ENCODE measurements at places on chromosomes 1 and 21. TPM values are rescaled to one million over a fixed set of nuclear protein-coding genes. Genes with fewer than 3 reads are reported as not detected.

GRCh38 chr21:34262469-34262845, 101.3 kb upstream of the KCNE2 start:
- no peak for DNase-seq

Gene OR2L3
- not detected for total RNA-seq

- peak; percentile 65 for DNase-seq
These were observed 10.3 kb downstream of the LMNA start for GRCh38 chr1:156124557-156125483.

DNA sequence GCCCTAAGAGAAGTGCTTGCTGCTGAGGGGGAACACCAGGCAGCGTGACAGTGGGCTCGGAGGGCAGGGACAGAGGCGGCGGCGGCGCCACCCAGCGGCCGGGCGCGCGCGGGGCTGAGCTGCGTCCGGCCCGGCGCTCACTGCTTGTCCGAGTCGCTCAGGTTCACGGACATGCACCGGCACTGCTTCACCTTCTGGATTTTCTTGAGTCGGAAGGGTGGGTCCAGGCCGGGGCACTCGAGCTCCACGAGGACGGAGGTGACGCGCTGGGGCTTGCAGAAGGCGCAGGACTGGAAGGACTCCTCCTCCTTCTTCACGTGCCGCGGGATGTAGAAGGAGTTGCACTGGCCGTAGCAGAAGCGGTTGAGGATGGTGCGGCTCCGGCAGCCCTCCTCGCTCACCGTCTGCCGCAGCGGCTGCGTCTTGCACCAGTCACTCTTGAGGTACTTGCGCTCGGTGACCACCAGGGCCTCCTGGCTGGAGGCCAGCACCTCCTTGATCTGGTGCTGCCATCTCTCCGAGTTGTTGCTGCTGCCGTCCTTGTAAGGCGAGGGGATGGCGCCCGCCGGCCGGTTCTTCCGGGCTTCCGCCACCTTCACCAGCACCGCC, 119.0 kb downstream of the GREM2 start:
- DNase-seq: peak; percentile 16

Gene ORC1
- total RNA-seq: 0.29 TPM

DNA sequence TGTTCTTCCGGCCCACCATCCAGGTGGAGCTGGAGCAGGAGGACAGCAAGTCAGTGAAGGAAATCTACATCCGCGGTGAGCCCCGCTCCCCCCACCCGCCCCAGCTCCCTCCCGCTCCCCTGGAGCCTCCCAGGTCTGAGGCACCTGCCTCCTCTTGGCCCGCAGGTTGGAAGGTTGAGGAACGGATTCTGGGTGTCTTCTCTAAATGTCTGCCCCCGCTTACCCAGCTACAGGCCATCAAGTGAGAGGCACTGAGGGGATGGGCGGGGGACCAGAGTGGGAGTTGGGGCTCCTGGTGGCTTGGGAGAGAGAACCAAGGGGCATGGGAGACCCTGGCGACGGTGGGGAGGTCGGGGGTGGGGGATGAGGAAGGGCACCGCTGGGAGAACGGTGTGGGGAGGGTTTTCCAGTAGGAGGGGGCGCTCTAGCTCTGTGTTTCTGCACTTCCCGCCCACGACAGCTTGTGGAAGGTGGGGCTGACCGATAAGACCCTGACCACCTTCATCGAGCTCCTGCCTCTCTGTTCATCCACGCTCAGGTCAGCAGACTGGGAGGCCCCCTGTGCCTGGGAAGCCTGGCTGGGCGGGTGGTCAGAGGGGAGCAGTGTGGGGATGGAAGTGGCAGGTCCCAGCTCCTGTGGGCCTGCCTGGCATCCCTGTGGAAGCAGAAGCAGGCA, 4.2 kb downstream of the LRRC71 start:
- DNase-seq: no peak

DNA sequence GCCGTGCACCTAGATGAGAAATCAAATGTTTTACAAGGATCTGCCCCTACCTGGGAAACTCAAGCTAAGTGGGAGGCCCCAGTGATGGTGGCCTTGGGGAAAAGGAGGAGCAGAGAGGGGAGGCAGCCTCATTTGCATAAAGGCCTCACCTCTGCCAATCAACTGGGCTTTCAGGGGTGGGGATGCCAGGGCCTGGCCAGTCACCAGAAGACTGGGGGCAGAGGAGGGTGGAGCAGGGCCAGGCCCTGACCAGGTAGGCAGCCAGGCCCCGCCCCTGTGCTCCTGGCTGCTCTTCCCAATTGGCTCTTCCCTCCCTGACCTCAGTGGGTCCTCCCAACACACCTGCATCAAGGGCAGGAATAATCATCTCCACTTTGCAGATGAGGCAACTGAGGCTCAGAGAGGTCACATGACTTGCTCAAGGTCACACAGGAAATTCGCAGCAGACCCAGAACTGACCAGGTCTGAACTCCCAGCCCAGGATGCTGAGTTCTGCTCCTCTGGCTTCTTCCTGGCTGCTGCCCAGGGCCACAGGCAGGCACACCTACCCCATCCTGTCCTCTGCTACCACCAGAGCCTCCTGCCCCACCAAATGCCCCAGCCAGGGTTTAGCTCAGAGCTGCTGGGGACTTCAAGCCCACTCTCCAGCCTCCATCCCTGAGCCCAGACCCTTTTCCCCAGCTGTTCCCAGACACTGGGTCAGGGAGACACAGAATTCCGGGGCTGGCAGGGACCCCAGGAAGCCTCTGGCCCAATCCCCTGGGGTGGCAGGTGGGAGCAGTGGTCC, 677.9 kb downstream of the MATN1 start:
- no peak for DNase-seq

Gene MROH9
- not detected for total RNA-seq

GRCh38 chr1:204294357-204294756, 65.4 kb downstream of the PLEKHA6 start:
- DNase-seq: peak; percentile 77

Gene AHCYL1
- total RNA-seq: 49.6 TPM

GRCh38 chr1:156245451-156246232, 2.2 kb downstream of the PAQR6 start:
- DNase-seq: peak; percentile 62

GRCh38 chr1:61873581-61873980, 131.3 kb downstream of the PATJ start:
- no peak for DNase-seq

DNA sequence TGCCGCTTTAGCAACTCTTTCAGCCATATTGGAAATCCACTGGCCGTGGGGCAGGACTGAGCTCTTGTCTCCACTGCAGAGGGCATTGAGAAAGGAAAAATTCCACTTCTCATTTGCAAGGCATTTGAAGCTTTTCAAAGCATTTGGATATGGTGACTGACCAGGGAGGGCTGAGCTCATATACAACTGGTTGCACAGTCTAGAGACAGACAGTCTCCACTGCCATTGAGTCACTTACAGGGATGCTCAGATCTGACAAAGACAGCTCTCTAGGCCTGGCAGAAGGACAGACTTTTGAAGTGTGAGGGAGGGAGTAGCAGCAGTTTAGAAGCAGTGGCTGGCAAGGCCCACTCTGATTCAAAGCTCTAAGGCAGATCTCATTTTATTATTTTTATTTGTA, 24.2 kb downstream of the NCF2 start:
- no peak for DNase-seq

- no peak for DNase-seq
These were observed 5.9 kb downstream of the CDC14A start for GRCh38 chr1:100358210-100358609.

DNA sequence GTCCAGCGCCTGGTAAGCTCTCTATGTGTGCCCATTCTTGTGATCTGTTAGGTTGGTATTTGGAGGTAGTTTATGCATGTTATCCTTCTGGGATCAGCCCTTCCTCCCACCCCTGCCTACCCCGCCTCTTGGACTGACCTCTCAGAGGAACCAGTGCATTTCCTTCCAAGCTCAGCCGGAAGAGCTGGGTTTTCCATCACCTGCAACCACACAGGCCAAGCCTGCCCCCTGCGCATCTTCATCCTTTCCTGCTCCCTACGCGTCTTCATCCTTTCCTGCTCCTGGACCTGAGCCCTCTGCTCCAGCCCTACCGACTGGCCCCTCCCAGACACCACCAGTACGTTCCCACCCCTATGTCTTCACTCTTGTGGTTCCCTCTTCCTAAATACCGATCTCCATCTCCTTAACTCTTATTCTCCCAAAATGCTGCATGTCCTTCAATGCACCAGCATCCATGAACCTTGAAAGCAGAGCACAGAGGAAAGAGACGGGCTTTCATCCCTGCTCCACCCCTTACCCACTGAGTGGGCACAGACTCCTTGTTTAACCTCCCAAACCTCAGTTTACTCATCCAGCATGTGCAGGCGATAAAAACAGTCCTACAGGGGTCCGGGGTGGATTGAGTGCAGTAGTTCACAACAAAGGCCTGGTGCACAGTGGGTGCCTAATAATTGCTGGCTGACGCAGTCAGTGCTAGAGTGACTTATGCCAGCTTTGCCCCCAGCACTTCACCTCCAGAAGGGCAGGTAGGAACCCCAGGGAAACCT, 526.3 kb downstream of the MATN1 start:
- no peak for DNase-seq

Gene PCBP3
- 4.9 TPM for total RNA-seq

GRCh38 chr1:23537296-23537973, 6.4 kb upstream of the E2F2 start:
- no peak for DNase-seq

DNA sequence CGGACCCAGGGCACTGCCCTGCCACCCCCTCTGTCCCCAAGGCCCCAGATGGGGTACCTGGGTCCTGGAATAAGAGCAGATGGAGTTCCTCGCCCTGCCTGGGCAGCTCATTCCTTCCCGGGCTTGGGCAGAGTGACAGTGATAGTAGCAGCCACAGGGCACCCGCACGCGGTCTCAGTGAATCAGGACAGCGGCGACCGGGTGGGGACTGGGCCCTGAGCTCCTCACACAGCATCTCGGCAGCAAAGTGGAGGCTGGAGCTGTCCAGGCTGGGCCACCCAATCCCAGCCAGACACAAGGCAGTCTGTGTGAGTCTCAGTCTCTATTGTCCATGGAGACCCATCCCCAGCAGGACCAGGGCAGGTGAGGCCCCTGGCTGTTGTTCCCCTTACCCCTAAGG, 37.4 kb upstream of the CCDC27 start:
- no peak for DNase-seq

Gene SPRR1B
- total RNA-seq: not detected

GRCh38 chr1:118659646-118660045, 328.5 kb downstream of the TBX15 start:
- no peak for DNase-seq

Gene PCSK9
- total RNA-seq: not detected

Gene DAB1
- total RNA-seq: 3.5 TPM

Gene RGS2
- 49.0 TPM for total RNA-seq

DNA sequence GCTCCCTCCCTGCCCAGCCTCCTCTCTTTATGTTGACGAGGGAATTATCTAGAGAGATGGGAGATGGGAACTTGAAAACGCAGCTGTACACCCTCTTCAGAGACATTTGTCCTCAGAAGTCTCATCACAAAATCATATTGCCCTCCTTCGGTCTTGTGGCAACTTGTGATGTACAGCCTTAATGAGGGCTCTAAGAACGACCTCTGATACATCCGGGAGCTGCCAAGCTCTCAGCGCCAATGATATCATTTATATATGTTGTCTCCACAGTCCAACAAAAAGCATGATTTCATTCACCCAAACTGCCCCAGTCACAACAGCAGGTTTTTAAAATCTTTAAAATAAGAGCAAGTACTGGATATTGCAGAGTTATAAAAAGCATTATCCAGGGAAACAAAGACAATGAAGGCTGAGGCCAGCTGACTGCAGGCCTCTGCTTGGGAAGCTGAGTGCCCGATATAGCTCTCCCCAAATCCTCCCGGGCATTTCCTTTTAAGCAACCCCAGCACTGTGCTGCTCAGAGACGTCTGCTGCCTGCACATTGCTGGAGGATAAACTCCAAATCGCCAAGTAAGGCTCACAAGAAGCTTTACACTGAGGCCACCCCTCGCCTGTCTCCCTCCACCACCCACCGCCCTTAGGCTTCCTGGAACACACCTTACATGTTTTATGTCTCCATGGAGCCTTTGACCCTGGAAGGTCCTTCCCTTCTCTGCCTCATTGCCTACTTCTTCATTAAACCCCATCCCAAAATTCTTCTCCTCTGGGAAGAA, 236.1 kb downstream of the C1orf94 start:
- no peak for DNase-seq

DNA sequence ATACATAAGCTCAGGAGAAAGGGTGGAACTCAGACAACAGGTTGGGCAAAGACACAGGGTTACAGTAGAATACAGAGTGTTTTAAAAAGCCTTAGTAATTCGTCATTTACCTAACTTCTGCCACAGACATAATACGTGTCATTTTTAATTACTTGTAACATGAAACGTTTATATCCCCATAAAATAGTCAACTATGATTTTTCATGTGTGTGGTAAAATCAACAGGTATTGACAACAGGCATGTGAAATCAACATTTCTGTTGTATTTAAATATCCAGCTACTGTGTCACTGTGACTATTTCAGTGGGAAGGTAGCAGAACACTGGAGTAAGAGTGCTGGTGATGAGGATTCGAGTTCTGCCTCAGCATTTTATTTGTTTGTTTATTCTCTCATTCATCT, 5.7 kb downstream of the FAM163A start:
- no peak for DNase-seq

GRCh38 chr1:215710036-215710898, 143.2 kb downstream of the KCTD3 start:
- DNase-seq: no peak

Gene ETV3L
- not detected for total RNA-seq

GRCh38 chr1:7643530-7643929, 127.6 kb upstream of the VAMP3 start:
- peak; percentile 42 for DNase-seq

- DNase-seq: no peak
These were observed 139.4 kb downstream of the POU2F1 start for GRCh38 chr1:167360120-167360519.

Gene HMGN2
- 139 TPM for total RNA-seq

GRCh38 chr1:63603810-63604209, 10.6 kb downstream of the PGM1 start:
- no peak for DNase-seq

Gene ANGPTL7
- total RNA-seq: 3.9 TPM

Gene PRELP
- total RNA-seq: 109 TPM

DNA sequence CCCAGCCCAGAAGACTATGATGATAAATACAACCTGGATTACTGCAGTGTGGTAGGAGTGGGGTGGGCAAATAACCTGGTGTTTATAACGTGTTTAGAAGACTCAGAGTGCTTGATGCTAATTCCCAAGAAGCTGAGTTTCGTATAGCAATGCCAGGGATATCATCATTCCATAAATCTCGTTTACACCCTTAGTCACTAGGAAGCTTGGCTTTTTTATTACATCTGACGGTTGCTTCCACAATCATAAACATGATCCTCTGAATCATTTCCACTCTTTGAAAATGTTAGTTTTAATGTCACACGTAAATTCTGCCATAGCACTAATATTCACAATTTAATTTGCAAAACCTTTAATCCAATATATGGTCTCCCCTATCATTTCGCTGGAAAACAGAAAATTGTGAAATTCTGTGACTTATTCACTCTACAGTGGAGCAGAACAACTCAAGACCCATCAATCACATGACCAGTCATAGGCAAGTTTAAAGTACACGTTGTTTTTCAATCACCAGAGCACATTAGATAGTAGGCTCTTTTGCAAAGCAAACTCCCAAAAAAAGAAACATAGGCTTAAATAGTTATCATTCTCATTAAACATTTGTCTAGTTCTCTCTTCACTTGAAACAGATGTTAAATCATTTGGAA, 321.0 kb downstream of the LTN1 start:
- DNase-seq: no peak

All from right cardiac atrium (tissue), 5 donors.